ENCODE measurements at places on chromosomes 12 and 14.

DNA sequence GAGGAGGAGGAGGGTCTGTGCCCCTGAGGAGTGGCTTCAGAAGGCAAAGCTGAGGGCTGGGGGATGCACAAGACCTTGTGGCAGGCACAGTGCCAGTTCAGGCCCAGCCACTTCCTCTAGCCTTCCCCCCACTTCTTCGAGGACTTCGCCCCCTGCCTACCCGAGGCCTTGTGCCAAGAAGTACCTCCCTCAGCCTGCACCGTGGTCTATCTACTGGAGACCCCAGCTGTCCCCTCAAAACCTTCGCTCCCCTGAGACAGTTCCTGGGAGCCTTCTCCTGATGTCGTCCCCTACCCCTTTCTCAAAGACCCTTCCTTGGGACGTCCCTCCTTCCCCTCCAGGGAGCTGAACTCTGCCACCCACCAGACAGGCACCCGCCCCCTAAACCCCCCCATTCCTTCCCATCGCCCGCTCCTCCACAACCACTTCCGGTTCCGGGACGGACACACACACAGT lies 604 bp downstream of the ZNF384 start:
- DNase-seq = no peak

- no peak for DNase-seq
These were observed 315.2 kb upstream of the G2E3 start for GRCh38 chr14:30243805-30244204.

DNA sequence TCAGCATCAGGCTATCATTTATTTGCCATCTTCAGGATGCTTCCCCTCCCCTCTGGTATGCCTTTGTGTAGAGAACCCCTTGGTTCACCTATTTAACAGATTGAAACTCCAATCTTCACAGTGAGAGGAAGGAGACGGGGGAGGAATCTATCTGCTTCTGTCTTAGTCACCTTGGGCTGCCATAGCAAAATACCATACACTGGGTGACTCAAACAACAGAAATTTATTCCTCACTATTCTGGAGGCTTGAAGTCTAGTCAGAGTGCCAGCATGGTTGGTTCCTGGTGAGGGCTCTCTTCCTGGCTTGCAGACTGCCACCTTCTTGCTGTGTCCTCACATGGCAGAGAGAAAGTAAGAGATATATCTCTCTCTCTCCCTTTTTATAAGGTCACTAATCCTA lies 13.5 kb upstream of the EML1 start:
- no peak for DNase-seq

GRCh38 chr12:42468341-42468821 lies 121.2 kb downstream of the PRICKLE1 start:
- peak; percentile 20 for DNase-seq

- no peak for DNase-seq
These were observed 57.0 kb downstream of the HELB start for GRCh38 chr12:66359300-66359699.

GRCh38 chr12:30973830-30974229 lies 47.3 kb downstream of the TSPAN11 start:
- DNase-seq = no peak

DNA sequence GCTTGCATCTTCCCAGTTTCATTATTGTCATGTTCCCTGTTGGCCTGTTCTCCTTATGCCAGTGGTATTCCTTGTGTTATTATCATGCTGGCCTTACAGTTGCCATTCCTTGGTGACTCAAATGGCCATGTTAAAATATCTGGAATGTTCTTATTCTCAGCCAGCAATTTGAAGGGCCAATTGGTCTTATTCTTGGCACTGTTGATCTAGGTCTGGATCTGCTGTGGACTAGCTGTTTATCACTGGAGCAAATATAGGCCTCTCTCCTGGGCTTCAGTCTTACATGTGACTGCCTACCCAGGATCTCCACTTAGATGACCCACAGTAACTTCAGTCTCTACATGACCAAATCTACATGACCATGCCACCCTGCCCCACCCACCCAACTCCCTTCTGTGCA lies 5.4 kb downstream of the CIPC start:
- DNase-seq = no peak

GRCh38 chr12:115351514-115352077 lies 667.6 kb upstream of the TBX3 start:
- no peak for DNase-seq

DNA sequence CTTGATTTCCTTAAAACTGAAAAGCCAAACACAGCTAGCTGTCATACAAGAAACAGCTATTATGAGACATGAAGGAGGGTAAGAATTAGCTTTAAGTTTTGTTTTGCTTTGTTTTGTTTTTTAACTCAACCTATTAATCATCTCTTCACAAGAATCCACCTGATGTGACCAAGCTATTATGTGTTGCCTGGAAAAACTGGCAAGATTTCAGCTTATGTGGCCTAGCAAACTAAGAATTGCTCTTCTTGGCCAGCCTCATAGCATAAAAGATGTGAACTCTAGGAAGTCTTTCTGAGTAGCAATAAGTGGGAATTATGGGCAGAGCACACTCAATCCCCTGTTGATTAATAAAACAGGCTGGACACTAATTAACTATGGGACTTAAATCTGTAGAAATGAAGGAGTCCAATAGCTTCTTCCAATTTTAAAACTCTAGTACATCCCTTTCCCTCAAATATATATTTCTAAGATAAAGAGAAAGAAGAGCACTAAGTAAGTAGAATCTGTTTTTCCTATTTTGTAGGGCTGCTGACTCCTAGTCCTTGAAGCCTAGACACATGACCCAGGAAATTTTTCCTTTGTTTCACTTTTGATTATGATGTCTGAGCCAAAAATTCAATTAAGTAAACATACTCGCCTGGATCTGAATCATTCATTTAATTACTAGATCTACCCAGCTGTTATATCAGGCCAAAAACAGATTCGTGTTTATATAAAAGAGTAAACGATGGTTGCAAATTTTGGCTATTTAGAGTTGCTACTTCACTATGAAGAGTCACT lies 75.7 kb downstream of the GTF2A1 start:
- DNase-seq = no peak

- DNase-seq = no peak
These were observed 27.4 kb downstream of the EMP1 start for GRCh38 chr12:13223941-13224340.

- no peak for DNase-seq
These were observed 50.0 kb upstream of the EVL start for GRCh38 chr14:100015251-100015655.

DNA sequence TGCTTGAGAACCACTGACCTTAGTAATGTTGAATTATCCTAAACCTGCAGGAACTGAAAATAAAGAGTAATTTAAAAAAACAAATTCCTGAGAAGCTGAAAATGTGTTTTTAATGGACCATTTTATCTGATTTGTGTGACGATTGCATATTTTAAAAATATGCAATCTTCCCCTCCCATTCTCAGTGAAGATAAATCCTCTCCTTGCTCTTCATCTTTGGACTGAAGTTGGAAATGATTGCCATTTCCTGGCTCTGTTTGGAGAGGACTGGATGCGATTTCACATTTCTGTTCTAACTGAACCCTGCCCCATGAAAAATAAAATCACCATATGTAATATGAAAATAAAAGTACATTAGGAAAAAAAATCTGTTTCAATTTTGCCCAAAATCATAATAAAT lies 216.3 kb downstream of the SLC6A15 start:
- no peak for DNase-seq

GRCh38 chr12:62265511-62265910 lies 5.3 kb downstream of the USP15 start:
- no peak for DNase-seq

GRCh38 chr14:51871846-51872245 lies 11.4 kb downstream of the GNG2 start:
- DNase-seq = no peak

DNA sequence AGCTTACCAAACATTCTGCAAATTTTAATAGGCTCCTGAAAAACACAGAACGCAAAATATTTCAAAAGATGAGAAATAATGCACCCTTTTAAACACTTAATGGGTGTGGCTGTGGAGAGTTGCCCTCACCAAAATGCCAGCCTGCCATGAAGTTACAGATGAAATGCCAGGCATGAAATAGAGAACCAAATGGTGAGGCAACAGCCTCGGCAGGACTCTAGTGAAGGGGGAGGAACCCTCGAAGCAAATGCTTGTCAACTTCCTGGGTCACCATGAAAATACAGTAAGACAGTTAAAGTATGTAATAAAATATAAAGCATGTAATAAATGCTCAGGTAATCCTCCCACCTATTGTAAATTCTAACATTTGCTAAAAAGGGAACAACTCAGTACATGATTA lies 24.1 kb downstream of the DUSP16 start:
- DNase-seq = no peak

- peak; percentile 42 for DNase-seq
These were observed 1.9 kb downstream of the DAAM1 start for GRCh38 chr14:59190372-59190771.
